AG20443 (cell line): ENCODE measurements at places on chromosomes 3 and 15.

DNA sequence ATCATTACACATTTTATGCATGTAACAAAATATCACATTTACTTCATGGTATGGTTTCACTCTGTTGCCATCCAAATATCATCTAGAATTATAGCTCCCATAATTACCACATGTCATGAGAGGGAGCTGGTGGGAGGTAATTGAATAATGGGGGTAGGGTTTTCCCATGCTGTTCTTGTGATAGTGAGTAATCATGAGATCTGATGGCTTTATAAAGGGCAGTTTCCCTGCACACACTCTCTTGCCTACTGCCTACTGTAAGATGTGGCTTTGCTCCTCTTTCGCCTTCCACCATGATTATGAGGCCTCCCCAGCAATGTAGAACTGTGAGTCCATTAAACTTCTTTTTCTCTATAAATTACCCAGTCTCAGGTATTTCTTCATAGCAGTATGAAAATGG, 123.4 kb downstream of the SATB1 start:
- no peak for DNase-seq

DNA sequence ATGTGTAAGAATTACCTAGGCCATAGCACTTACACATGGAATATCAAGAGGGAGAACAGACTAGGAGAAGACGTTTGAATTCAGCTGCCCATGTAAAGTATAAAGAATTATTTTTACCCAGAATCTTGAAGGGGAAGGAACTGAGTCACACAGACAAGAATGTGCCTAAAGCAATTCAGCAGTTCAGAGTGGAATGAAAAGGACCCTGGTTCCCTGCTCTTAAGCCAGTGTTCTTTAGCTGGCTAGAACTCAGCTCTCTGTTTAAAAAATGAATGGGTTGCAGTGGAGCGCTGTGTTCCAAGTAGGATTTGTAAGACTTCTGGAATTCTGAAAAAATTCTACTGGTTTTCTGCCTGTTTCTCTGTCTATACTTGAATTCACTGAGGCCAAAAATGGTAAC, 440.2 kb downstream of the LPP start:
- DNase-seq, result peak; percentile 69

- DNase-seq, result no peak
Observed at GRCh38 chr3:183074261-183074660, 25.0 kb downstream of the MCCC1 start.

DNA sequence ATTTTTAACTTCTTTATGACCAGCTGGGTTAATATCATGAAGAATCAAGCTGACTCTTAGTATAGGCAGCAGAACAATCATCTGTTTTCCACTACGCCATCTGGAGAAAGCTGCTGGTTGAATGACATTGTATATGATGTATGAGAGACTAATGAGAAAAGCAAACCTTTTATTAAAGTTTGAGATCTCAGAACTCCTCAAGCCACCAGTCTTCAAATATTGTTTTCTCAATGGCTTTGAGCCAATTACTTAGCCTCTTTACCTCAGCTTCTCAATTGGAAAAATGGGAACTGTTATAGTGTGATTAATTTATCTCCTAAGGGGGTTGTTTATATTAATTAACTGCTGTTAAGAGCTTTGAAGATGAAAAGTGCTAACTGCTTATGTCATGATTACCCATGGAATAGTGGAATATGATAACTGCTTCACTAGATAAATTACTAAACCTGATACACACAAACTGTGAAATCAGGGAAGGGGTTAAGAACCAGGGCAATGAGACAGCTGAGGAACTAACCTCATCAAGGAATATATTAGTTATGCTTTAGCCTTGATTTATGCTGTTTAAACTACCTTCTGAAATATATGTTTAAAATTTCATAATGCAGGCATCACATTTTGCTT, 330.1 kb downstream of the SOX2 start:
- no peak for DNase-seq

GRCh38 chr15:60297047-60297446, 100.7 kb downstream of the ANXA2 start:
- DNase-seq, result no peak

- no peak for DNase-seq
Observed at GRCh38 chr3:182327196-182327681, 466.1 kb upstream of the ATP11B start.

DNA sequence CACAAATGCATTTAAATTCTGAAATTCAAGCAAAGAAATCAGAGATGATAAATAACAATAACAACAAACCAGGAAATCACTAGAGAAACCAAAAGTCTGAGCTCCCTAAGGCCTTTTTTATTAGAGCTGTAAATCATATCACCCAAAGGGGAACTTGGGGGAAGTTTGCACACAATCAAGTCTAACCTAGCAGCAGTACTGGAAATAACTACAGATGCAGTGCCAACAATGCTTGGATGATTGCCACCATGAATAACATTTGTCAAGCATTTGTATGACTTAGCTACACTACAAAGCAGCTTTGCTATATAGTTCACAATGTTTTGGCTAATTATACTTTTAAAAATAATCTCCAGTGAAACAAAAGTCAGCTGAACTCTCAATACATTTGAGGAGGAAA, 27.8 kb downstream of the SHQ1 start:
- DNase-seq, result peak; percentile 19

- DNase-seq, result no peak
Observed at GRCh38 chr3:84783281-84783680, 175.5 kb upstream of the CADM2 start.

GRCh38 chr15:67013696-67014095, 51.7 kb upstream of the SMAD3 start:
- DNase-seq, result no peak

DNA sequence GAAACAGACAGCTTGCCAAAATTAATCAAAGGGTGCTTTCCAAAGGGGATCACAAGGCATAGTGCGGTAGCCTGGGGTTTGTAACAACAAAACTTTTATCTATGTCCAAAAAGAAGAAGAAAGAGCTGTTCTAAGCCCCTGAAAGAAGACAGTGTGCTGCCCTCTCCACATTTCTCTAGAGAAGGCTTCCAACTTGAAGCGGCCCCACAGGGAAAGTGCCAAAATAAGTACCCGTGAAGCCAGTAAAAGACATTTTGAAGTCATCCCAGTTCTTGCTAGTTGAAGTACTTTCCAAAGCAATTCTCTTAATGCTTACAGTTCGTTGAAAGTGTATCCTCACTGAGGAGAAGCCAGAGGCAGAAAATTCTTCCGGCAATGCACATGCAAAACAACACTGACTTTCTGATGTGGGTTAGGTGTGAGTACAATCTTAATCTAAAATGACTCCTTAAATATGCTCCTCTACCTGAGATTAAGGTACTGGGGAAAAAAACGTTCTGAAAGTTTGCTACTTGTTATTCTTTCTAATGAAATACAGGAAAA, 21.3 kb downstream of the GPR15 start:
- no peak for DNase-seq

- no peak for DNase-seq
Observed at GRCh38 chr15:89848970-89849292, 34.3 kb upstream of the ANPEP start.

GRCh38 chr3:161208931-161209330, 12.2 kb upstream of the NMD3 start:
- no peak for DNase-seq

DNA sequence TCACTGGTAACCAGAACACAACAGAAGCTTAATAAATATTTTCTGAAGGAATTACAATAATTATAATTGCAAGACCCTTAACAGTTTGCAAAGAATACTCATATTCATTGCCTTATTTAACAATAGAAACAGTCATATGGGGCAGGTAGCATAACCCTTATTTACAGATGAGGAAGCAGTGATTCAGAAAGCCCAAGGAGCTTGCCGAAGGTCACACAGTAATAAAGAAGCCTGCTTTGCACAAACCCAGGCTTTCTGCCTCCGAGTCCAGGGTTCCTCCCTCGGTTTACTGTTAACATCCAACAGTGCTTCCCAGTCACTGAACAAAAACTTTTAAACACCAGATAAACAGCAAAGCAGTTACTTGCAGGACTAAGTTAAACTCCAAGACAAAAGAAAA, 35.3 kb downstream of the SRGAP3 start:
- no peak for DNase-seq

- no peak for DNase-seq
Observed at GRCh38 chr3:65936908-65937638, 101.6 kb downstream of the MAGI1 start.

DNA sequence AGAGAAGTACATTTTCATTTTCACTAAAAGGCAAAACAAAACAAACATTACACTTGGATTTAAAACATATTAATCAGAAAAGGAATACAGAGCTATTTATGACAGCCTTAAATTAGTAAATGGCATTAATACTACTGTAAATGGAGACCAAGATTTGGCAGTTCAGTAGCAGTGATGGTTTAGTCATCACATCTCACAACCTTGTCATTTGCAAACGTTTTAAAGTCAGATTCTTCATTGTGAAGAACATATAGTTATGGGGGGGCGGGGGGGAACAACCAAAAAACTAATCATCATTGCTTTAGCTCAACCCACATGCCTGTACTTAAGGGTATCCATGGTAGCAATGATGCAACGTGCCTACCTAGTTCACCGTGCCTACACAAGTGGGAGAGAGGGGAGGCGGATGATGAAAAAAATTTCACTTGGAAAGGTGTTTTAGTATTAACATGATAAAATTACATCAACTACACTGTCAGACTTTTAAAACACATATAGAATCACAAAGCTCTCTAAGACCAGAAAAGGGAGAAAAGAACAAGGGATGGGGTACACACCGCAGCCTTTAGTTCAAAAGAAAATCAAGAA, 40.1 kb downstream of the DLG1 start:
- no peak for DNase-seq

DNA sequence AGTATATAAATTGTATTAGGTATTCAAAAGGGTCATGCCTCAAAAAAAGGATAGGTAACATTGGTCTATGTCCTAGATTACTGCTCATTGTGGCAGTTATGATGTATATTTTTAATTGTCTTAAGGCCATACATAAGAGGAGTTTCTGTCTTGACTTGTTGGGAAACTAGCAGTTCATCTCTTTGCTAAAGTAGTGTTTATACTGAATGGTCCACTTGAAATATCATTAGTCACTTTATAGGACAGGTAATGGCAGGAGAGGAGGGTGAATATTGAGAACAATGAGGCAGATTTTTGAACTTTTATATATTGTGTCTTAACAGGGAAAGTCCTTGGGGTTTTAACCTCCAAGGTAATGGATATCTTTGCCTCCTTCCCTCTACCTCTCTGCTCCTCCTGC, 58.4 kb downstream of the TP63 start:
- DNase-seq, result no peak

DNA sequence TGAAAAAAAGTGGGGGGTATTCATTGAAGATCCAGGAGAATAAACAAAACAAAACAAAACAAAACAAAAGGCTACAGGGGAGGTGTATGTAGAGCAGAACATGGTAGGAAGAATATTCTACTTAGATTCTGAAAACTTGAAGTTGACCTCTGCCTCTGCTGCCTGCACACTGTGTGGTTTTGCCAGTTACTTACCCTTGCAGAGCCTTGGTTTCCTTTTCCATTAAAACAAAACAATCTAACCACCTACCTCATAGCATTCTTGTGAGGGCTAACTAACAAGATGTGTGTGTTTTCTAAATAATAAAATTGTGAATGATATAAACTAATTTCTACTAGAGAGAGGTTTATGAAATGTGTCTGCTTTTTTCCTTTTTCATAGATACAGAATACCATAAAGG, 423.1 kb downstream of the TIGIT start:
- DNase-seq, result no peak

GRCh38 chr15:72758182-72758581, 25.4 kb downstream of the ADPGK start:
- peak; percentile 93 for DNase-seq
